ENCODE measurements at places on chromosomes 13 and 19.

DNA sequence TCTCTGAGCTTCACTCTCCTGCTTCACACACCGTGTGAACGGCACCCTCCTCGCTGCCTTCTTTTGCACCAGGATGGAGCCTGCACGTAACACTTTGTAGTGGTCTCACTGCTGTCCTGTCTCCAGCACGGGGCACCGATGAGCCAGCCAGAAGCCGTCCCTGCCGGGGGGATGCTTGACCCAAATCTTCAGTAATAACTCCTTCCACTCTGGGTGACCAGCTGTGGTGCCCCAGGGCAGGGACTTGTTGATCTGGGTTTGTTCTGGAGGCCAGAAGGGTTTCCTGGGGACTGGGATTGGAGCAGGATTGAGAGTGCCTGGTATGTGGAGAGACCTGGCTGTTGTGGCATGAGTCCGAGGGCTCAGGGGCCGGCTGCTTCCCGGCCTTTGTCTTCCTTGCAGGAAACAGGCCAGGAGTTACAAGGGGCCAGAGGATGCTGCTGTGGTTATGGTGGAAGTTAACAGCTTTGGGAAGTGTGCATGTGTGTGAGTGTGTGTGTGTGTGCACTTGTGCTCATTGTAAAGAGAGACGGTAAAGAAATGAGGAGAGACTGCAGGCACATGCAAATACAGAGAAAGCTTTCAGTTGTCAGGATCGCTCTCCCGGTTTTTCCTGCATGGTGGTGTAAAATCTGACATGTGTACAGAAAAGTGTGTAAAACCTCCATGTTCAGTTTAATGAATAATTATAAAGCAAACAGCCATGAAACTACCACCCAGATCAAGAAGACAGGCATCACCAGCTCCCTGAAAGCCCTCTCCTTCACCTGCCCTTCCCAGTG is 18.9 kb downstream of the PAK4 start:
- DNase-seq: no peak

GRCh38 chr19:51047031-51047335 is 12.2 kb upstream of the KLK12 start:
- no peak for DNase-seq

- DNase-seq: no peak
Measured at GRCh38 chr19:10422046-10422461, 1.7 kb downstream of the PDE4A start.

DNA sequence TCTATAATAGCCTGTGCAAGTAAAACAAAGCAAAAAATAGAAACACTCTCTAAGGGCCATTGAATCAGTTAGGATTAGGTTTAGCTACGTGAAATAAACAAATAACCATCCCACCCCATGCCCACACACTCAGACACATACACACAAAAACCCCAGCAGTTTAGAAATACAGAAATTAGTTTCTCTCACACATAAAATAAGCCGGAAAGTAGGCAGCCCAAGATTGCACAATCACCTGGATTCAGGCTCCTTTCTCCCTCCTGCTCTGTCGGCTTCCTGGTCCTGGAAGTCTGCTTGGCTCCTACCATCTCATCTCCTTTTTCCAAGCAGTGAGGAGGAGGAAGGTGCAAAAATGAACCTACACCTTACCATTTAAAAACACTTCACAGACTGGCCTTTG is 22.6 kb upstream of the USP12 start:
- no peak for DNase-seq

- no peak for DNase-seq
Measured at GRCh38 chr19:34961775-34962686, 2.0 kb downstream of the ZNF792 start.

- no peak for DNase-seq
Measured at GRCh38 chr13:48281556-48281955, 22.0 kb upstream of the RB1 start.

DNA sequence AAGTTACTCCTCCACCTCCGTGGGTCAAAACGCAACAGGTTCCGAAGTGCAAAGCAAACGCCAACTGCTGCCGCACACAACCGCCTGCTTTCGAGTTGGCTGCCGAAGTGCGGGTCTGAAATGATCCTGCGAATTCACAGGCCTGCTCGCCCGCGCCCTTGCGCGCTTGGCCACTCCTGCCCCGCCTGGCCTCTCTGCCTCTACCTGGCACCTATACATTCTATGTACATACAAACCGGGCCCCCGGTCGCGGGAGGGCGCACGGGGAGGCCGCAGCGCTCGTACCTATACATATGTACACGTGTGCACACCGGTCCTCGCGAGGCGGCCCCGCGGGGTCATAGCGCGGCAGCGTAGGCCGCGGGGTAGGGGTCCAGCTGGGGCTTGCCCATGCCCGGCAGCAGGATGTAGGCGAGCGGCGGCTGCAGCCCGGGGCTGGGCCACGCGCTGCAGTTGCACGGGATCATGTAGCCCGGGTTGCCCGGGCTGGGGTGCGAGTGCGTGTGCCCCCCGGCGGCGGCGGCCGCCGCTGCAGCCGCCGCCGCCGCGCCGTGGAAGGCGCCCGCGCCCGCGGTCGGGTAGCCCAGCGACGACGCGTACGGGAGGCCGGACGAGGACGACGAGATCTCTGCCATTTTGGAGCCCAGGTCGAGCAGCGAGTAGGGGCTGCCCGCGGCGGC is 1.3 kb downstream of the SOX21 start:
- DNase-seq: no peak
